ENCODE measurements at places on chromosomes 1 and 21. TPM values are rescaled to one million over a fixed set of nuclear protein-coding genes. Genes with fewer than 3 reads are reported as not detected.
A peak's percentile ranks its signal among the peaks of the same experiment; 100 is the strongest.

The ZNF593OS gene
- not detected for total RNA-seq

- no peak overlapping the region for H3K4me3 ChIP-seq
- no peaks in the 10 kb centered on the region for H3K4me1 ChIP-seq
- no peak for DNase-seq
- H3K36me3 ChIP-seq = no peaks in the 10 kb centered on the region
- H3K27me3 ChIP-seq = no peaks in the 10 kb centered on the region
These were observed 227.7 kb downstream of the KAZN start for GRCh38 chr1:14826172-14826636.

DNA sequence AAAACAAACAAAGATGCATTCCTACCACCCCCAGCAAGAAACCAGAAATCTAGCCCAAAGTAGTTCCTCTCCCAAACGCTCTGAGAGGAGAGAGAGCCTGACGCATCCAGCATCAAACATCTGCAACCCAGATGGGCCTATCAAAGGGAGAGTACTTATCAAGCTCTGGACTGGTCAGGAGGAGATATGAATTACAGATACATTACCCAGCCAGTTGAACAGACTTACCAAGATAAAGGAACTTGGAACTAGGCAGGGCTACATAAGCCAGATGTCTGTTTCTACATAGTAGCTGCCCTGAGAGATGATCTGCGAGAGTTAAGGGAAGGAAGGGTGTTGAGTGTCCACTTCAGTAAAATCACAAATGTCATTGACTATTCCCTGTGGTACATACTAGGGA, 138.4 kb downstream of the PAPPA2 start:
- no peak overlapping the region for H3K4me3 ChIP-seq
- H3K27me3 ChIP-seq = no peaks in the 10 kb centered on the region
- no peak for DNase-seq

- H3K4me1 ChIP-seq = no peaks in the 10 kb centered on the region
- DNase-seq = peak; percentile 64
- peaks cover 14% of the 10 kb centered on the region for H3K27me3 ChIP-seq
- no peak overlapping the region for H3K27ac ChIP-seq
- H3K4me3 ChIP-seq = peak overlapping the region; percentile 92
These were observed 4.6 kb downstream of the FCRLB start for GRCh38 chr1:161725908-161726472.

DNA sequence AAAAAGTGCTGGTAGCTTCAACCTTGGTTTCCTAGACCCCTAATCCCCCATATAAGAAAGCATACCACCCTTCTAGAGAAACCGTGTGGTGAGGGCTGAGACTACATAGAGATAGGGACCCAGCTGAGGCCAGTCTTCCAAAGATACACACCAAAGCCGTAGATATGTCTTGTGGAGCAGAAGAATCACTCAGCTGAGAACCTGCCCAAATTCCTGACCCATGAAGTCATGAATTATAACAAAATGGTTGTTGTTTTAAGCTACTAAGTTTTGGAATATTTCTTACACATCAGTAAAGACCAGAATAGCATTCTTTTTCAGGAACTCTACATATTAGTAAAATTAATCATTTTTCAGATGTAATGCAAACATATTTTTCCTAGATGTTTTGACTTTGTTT, 3.3 kb upstream of the SNRPE start:
- DNase-seq = no peak
- peaks cover 3% of the 10 kb centered on the region for H3K36me3 ChIP-seq
- no peaks in the 10 kb centered on the region for H3K27me3 ChIP-seq

- peaks cover 2% of the 10 kb centered on the region for H3K4me1 ChIP-seq
- H3K27me3 ChIP-seq = no peaks in the 10 kb centered on the region
- peak; percentile 36 for DNase-seq
- no peaks in the 10 kb centered on the region for H3K36me3 ChIP-seq
- H3K4me3 ChIP-seq = peak overlapping the region; percentile 2
These were observed 143.4 kb upstream of the CHRM3 start for GRCh38 chr1:239243006-239243405.

Measured in H9 (cell line).